ENCODE measurements at places on chromosomes 12 and 14.
A peak's percentile ranks its signal among the peaks of the same experiment; 100 is the strongest.

- DNase-seq, result no peak
Observed at GRCh38 chr14:81855007-81855406, 321.4 kb upstream of the SEL1L start.

DNA sequence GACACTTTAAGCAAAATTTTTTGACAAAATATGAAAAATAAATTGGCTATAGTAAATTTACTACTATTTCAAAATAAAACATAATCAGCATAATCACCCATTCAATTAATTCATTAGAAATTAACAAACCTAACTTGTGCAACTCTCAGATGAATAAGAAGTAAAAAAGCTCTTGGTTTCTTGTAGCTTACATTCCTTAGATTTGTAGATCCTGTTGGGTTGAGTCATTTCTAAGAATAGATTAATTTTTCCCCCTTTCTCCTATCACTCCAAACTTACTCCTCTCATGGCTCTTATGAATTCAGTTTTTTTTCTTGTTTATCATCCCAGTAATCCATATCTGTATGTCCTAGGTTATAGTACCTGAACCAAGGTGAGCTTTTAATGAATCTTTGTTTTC lies 230.9 kb upstream of the LRIG3 start:
- no peak for DNase-seq

GRCh38 chr12:78835493-78835892 lies 29.1 kb upstream of the SYT1 start:
- DNase-seq, result no peak

GRCh38 chr12:116048879-116049278 lies 228.6 kb downstream of the MED13L start:
- no peak for DNase-seq

GRCh38 chr12:118970856-118971255 lies 10.5 kb upstream of the SRRM4 start:
- no peak for DNase-seq

DNA sequence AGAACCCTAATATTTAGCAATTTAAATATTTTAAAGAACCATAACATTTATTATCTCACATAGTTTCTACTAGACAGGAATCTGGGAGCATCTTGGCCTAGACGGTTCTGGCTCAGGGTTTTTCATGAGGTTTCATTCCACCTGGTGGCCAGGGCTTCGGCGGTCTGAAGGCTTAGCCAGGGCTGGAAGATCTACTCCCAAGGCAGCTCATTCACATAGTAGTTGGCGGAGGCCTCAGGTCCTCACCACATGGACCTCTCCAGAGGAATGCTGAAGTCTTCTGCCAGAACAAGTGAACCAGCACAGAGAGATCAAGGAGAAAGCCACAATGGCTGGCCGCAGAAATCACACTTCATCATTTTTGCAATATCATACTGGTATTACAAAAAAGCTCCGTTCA lies 68.2 kb downstream of the SINHCAF start:
- no peak for DNase-seq

DNA sequence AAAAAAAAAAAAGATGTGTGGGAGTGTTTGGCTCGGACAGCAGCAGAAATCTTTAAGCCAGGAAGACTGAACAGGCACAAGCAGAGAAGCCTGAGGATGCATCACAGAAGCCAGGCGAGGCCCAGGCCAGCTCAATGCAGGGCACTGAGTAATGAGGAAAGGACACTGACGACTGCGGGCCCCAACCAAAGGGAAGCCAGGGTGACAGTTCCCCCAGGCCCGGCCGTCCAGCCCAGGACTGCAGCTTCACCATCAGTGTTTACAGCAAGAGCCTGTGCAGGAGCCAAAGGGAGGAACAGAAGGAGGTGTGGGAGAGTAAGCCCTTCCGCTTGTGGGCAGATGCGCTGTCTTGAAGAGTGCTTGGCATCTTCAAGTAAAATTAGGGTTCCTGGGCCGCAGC lies 205.3 kb upstream of the SFSWAP start:
- DNase-seq, result no peak

GRCh38 chr14:48349689-48350088 lies 674.3 kb upstream of the MDGA2 start:
- no peak for DNase-seq

- no peak for DNase-seq
Observed at GRCh38 chr12:39003541-39004155, 98.3 kb upstream of the CPNE8 start.

- no peak for DNase-seq
Observed at GRCh38 chr12:24888813-24889212, 60.1 kb downstream of the BCAT1 start.

DNA sequence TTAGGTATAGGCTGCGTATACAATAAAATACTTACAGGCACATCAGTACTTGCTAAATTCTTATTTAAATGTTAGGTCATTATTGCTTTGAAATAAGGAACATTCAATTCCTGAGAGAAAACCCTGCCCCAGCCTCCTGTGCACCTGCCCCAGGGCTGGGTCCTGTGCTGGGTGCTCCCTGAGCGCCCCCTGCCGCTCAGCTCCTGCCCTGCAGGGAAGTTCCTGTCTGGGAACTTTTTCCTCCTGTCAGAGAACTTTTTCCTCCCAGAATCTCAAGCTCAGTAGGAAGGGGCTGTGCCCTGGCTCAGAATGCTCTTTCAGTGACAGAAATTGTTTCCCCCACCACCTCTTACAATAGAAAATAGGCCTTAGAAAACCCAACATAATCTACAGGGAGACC lies 751.1 kb downstream of the TMEM121 start:
- no peak for DNase-seq

- no peak for DNase-seq
Observed at GRCh38 chr14:92037989-92038388, 1.9 kb downstream of the TRIP11 start.

DNA sequence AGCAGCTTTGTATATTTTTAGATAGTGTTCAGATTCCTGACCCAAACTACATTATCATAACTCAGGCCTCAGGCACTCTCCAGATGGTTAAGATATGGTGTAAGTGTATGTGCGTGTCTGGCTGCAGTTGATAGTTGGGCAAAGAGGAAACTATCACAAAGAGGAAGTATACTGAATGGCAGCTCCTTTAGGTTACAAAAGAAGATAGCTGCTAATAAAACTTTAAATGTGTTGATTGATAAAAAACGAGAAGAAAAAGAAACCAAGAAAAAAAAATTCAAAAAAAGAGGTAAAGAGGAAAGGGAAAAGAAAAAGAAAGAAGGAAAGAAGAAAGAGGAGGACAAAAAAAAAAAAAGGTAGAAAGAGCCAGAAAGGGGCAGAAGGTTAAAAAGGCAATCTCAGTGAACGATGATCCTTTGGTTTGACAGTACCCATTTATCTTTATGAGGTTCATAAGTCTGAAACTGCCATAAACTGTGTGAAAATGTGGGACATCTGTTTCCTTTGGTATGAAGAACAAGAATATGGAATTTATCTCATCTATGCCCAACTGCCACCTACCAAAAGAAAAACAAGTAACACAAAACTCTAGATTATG lies 42.2 kb downstream of the TAOK3 start:
- no peak for DNase-seq

- peak; percentile 11 for DNase-seq
Observed at GRCh38 chr14:85241022-85241855, 288.7 kb upstream of the FLRT2 start.

DNA sequence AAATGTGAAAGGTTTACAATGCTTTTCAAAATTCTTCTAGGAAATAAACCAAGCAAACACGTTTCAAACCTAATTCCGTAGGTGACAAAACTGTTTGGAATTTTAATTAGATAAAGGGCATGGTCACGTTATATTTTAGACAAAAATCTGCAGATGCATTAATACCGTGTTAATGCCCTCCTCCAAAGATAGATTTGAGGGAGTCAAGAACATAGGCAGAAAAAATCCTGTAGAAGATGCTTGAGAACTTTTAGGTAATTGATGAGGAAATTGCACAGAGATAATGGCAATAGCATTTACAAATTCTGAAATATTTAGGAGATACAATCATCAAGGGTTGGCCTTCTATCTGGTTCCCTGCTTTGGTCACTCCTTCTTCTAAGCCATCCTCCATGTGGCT lies 212.6 kb downstream of the TMTC3 start:
- DNase-seq, result no peak

DNA sequence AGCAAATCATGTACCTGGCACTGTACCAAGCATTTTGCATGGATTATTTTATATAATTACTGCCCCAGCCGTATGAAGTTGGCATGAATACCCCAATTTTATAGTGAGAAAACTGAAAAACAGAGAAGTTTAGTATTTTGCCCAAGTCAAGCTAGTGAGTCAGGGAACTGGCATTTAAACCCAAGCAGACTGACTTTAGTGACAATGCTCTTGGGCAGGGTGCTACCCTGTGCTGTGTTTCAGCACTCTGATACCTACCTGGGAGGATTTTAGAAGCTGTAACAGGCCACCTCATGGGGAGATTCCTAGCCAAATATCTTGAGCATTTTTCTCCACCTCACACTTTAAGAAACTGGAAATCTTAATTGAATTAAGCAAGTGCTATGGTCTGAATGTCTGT lies 98.1 kb upstream of the MAX start:
- no peak for DNase-seq

- peak; percentile 6 for DNase-seq
Observed at GRCh38 chr14:28243600-28243999, 523.0 kb upstream of the FOXG1 start.
